Parietal lobe (tissue), 2 donors: ENCODE measurements at places on chromosomes 7 and 10. TPM values are rescaled to one million over a fixed set of nuclear protein-coding genes. Genes with fewer than 3 reads are reported as not detected.

TSPAN13 gene
- 63.9 TPM for total RNA-seq

ZRANB1 gene
- 69.5 TPM for total RNA-seq

TMEM176A gene
- not detected for total RNA-seq

SERPINE1 gene
- total RNA-seq, result not detected

CUZD1 gene
- 2.8 TPM for total RNA-seq

MNX1 gene
- not detected for total RNA-seq

BICC1 gene
- 4.7 TPM for total RNA-seq

LIPM gene
- not detected for total RNA-seq

WNT2 gene
- 0.31 TPM for total RNA-seq

ZNF511 gene
- total RNA-seq, result 7.2 TPM

DNAJC12 gene
- 1.9 TPM for total RNA-seq

STK32C gene
- total RNA-seq, result 17.5 TPM

GPR22 gene
- 88.9 TPM for total RNA-seq

ZNF804B gene
- 9.7 TPM for total RNA-seq

MEOX2 gene
- not detected for total RNA-seq

POR gene
- total RNA-seq, result 53.5 TPM

PLEKHA8 gene
- total RNA-seq, result 49.8 TPM

ADRB1 gene
- 2.5 TPM for total RNA-seq

OR9A2 gene
- total RNA-seq, result 5.6 TPM

TBRG4 gene
- total RNA-seq, result 68.9 TPM

WDR91 gene
- 17.8 TPM for total RNA-seq

CRCP gene
- total RNA-seq, result 54.5 TPM

XRCC2 gene
- total RNA-seq, result 6.9 TPM

SFMBT2 gene
- 12.5 TPM for total RNA-seq

MMP21 gene
- 0.31 TPM for total RNA-seq

KNDC1 gene
- 12.2 TPM for total RNA-seq

PRSS58 gene
- not detected for total RNA-seq

SPDYE2B gene
- not detected for total RNA-seq

INA gene
- 199 TPM for total RNA-seq

OR2A1 gene
- not detected for total RNA-seq

RAB18 gene
- total RNA-seq, result 96.1 TPM

ZNF282 gene
- total RNA-seq, result 27.5 TPM

INSYN2A gene
- 9.4 TPM for total RNA-seq

TEX36 gene
- not detected for total RNA-seq

NKX2-3 gene
- not detected for total RNA-seq

TEX47 gene
- total RNA-seq, result not detected

NACAD gene
- 13.5 TPM for total RNA-seq

FOXI2 gene
- total RNA-seq, result not detected
